Naive thymus-derived CD4-positive, alpha-beta T cell (primary cell): ENCODE measurements at places on chromosomes 3 and 15. TPM values are rescaled to one million over a fixed set of nuclear protein-coding genes. Genes with fewer than 3 reads are reported as not detected.

DNA sequence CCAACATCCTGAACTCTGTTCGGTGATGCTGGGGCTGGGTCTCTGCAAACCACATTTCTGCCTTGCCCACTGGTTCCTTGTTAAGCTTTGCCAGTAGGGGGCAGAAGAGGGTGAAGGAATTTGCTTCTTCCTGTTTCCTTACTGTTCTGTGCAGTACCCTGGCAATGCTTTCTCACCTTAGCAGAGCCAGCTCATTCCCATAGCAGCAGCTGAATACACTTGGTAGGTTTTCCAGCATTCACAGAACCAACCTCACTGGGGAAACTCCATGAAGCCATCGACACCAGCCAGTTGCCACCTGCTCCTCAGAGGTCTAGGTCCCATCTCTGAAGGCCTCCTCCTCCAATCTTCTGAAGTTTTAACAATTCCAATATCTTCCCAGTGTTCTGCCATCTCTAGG, 308.4 kb downstream of the PDCD6IP start:
- H3K27ac ChIP-seq, result no peak overlapping the region
- no peak overlapping the region for H3K4me3 ChIP-seq
- no peaks in the 10 kb centered on the region for H3K36me3 ChIP-seq

DNA sequence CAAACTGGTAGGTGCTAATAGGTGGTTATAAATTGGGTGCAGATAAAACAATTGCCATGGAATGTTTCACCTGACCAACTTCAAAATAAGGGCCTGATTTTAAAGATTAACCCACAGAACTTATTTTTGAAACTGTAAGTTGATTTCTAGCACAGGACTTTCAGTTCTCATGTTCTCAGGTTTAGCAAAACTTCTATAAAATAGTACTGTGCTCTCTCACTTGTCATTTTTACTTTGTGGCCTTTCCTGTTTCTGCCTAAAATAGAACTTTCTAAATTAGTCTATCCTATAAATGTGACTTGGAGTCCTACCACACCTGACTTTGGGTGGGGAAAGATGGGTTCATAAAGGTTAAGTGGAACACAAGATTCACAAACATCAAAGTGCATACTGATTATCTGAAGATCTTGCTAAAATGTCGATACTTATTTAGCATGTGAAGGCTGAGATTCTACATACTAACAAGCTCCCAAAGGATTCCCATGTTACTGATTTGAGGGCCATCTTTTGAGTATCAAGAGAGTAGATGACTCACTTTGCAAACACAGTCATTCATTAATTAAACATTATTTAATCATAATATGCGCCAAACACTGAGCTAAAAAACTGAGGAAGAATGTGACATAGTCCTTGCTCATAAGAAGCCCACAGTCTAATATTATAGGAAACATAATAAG, 38.6 kb downstream of the BTLA start:
- no peak overlapping the region for H3K27ac ChIP-seq
- no peaks in the 10 kb centered on the region for H3K27me3 ChIP-seq
- no peak overlapping the region for H3K4me3 ChIP-seq
- DNase-seq, result no peak
- H3K4me1 ChIP-seq, result peaks cover 48% of the 10 kb centered on the region

The CPNE9 gene
- total RNA-seq, result 0.20 TPM in 1 of 2 replicates, not detected in the other

- H3K27me3 ChIP-seq, result no peaks in the 10 kb centered on the region
- no peak overlapping the region for H3K4me3 ChIP-seq
- no peak overlapping the region for H3K27ac ChIP-seq
- H3K36me3 ChIP-seq, result no peaks in the 10 kb centered on the region
Measured at GRCh38 chr3:192063570-192063969, 602.6 kb downstream of the PYDC2 start.

DNA sequence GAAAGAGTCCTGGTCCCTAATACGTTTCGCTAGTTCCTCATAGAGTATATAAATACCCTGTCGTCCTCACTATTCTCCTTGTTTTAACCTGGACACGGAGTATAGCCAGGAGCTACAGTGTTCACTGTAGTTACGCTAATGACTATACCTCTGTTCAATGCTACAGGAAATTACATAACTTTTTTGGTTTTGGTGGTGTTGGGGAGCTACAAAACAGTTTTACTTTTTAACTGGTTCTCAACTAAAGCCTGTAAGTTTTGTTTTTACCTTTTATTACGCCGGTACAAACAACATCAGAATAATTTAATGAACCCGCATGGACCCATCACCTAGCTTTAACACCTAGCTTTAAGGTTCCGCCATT, 1.5 kb downstream of the LMLN start:
- H3K36me3 ChIP-seq, result peaks cover 13% of the 10 kb centered on the region
- H3K27me3 ChIP-seq, result no peaks in the 10 kb centered on the region
- peaks cover 26% of the 10 kb centered on the region for H3K4me1 ChIP-seq
